ENCODE measurements at places on chromosomes 1 and 21.
A peak's percentile ranks its signal among the peaks of the same experiment; 100 is the strongest.

DNA sequence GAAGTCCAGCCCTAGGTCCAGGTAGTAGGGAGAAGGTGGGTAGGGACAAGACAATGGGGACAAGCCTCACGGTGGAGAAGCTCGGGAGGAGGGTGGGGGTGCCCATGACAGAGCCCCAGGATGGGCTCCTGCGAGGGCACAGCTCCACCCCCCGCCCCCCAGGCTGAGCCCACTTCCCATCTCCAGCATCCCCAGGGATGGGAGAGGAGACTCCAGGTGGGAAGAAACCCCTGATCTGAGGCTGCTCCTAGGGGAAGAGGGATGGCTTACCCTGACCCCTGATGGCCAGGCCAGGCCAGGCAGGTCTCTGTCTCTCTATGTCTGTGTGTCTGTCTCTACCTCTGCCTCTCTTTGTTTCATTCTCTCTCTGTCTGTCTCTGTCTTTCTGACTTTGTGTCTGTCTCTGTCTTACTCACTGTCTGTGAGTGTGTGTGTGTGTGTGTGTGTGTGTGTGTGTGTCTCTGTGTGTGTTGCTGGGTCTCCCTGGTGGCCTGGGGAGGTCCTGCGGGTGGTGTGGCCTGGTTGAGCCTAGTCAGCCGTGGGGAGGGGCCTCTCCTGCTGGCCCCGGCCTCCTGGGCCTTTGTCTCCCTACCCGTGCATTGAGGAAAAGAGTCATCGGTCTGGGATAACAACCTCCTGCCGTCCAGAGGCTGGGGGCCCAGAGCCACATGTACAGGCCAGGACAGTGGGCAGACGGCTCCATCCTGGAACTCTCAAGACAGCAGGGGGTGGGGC lies 45.7 kb downstream of the WNT9A start:
- ATAC-seq, result no peak

DNA sequence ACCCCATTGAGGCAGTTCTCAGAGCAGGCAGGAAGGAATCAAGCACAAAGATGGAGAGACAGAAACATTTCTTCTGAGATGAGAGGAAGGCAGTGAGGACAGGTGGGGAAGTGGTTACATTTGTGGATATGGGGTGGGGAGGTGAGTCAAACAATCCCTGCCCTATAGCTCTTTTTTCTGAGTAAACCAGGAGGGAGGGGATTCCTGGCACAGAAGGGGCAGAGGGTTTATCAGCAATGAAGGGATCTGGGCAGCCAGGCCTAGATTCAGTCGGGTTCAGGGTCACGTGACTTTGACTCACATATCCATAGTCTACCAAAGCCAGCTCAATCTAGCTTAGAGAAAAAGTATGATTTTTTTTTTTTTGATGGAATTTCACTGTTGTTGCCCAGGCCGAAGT lies 15.7 kb upstream of the PHC2 start:
- ATAC-seq, result peak; percentile 78

- ATAC-seq, result peak; percentile 32
Observed at GRCh38 chr1:179080866-179081686, 794 bp upstream of the TOR3A start.

- ATAC-seq, result no peak
Observed at GRCh38 chr1:60402216-60402615, 328.6 kb upstream of the C1orf87 start.

DNA sequence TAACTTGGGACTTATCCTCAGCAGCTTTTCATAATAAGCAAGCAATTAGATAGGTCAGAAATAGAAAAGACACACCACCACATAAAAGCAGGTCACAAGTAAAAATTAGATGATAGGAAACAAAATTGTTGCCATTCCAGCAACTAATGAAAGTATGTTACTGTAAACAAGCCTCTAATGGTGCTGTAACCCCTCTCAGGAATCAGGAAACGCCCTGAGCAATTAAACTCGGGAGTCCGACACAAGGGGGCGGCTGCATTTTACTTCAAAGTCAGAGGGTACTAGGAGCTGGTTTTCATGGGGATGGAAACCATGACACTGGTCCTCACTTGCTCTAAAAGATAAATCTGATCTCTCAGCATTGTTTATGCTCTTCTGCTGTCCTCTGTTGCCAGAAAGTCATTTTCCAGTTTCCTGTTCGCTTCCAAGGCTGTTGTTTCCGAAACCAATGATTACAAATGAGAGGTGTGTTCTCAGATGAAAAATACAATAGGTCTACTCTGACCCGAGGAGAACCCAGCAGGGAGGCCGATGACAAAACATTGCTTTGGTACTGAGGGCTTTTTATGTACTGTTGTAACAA lies 93.4 kb downstream of the TGFBR3 start:
- ATAC-seq, result no peak

- no peak for ATAC-seq
Observed at GRCh38 chr1:18376661-18377060, 104.1 kb upstream of the KLHDC7A start.

- ATAC-seq, result no peak
Observed at GRCh38 chr1:169113613-169114119, 7.2 kb downstream of the ATP1B1 start.

GRCh38 chr1:6490181-6491080 lies 1.0 kb downstream of the PLEKHG5 start:
- peak; percentile 80 for ATAC-seq

DNA sequence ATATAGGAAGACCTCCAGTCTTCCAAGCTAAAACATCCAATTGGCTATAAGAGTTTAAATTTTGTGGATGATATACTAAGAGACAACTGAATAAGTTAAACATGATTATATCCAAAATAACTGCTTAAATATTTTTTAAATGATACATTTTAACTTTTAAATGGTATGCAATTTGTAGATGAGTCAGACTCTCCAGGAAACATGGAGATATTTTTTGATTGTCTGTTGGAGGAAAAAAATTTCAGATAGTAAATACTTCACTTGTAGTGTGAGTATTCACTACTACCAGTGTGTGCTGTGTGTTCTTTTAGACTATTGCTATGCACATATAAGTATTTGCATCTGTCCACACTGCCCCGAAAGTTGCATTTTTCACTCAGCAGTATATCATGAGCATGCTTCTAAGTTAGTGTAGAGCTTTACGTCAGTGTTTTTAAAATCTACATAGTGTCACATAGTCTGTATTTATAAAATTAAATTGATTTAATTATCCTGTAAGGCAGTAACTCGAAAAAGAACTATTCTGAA lies 91.1 kb downstream of the USP25 start:
- no peak for ATAC-seq

GRCh38 chr1:43582162-43582566 lies 51.5 kb downstream of the PTPRF start:
- ATAC-seq, result peak; percentile 95

- no peak for ATAC-seq
Observed at GRCh38 chr1:42971841-42972291, 13.2 kb upstream of the SLC2A1 start.

- ATAC-seq, result no peak
Observed at GRCh38 chr1:232510367-232511110, 119.4 kb downstream of the SIPA1L2 start.

GRCh38 chr1:59521456-59521855 lies 224.6 kb downstream of the FGGY start:
- ATAC-seq, result no peak

DNA sequence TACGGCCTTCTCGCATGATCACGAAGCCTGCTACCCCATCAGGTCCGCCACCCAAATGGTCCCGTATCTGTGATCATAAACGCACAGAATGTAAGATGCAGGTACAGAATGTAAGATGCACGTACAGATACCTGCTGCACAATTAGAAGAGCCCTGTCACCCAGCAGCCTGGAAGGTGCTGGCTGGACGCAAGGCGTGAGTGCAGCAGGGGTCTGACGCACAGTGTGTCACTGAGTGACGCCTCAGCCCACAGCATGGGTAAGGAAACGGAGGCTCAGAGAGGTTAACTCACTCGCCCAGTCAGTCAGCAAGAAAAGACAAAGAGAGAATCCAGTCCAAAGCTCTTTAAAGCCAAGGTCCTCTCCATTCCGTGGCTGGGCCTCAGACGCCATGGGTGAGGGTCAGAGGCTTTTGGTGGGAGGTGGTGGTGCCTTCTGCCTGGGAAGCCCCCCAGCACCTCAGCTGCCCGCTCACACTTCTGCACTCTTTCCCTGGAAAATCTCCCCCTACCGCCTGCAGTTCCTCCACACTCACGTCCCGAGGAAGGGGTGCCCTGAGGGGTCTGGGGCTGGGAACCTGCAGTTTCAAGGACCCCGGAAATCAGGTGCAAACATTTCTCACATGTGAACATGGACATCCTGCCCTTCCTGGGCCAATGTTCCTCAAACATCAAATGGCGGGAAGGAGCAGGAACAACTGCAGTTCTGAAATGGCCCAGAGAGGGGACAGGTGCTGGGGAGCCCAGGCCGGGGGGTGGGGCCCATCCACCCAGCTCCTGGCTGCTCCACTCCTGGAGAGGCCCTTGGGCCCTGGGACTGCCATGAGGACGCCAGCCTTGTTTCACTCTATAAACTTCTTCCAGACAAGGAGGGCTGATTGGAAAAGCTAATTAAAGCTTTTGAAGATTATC lies 59.4 kb downstream of the SLC66A1 start:
- no peak for ATAC-seq

GRCh38 chr1:73475316-73475870 lies 722.6 kb downstream of the LRRIQ3 start:
- no peak for ATAC-seq

DNA sequence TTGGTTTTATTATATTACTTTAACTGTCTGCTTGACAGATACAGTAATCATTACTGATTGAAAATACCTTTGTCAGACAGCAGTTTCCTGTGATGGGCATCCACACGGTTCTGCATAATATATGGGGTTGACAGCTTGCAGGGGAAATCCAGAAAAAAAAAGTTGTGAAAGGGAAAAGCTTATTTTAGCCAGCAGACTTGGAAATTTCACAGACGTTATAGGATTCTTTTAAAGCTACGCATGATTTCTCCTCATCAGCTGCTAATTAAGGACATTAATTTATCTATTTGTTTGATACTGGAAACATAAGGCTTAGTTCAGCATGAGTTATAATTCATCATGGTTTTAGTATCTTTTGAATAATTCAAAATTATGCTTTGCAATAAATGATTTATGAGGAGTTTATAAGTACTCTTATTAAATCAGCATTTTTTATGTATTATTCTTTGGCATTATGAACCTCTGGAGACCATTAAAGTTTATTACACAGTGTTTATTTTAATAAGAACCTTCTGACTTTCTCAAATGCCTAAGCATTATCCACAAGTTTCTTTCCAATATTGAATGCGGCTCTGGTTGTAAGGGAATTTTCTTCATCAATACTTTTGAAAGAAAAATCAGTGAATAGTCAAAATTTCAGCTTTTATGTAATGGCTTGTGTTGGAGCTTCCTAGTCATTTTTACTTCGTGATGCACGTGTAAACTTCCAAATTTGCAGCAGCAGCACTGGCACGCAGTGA lies 235.3 kb upstream of the KCNK2 start:
- ATAC-seq, result no peak
